ENCODE measurements at places on chromosomes 3 and 15. TPM values are rescaled to one million over a fixed set of nuclear protein-coding genes. Genes with fewer than 3 reads are reported as not detected.

Gene IL17RB
- 1.9 TPM for total RNA-seq

Gene ATP8B4
- 2.2 TPM for total RNA-seq

Gene TFG
- total RNA-seq: 88.0 TPM

Gene FBN1
- 12.6 TPM for total RNA-seq

Gene DAZL
- 0.25 TPM for total RNA-seq

Gene NR1I2
- total RNA-seq: not detected

Gene EPHA3
- 0.89 TPM for total RNA-seq

Gene FBXO40
- total RNA-seq: not detected
